WTC11 (cell line): ENCODE measurements at places on chromosomes 3 and 15.

DNA sequence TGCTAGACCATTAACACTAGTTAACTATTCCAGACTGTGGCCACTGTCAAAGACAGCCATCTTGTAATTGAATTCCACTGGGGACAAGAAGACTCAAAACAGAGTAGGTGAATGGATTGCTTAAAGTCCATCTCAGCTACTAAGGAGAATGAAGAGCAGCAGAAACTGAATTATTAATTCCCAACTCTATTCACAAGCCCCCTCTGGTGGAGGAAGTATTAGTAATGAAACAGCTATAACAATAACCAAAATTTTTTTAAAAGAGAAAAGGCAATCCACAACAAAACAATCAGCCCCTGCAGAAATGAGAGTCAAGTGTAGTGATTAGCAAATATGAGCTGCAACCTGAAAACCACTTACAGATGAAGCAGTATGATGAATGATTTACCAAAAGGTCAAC is 302.8 kb downstream of the FHIT start:
- no peak for DNase-seq

DNA sequence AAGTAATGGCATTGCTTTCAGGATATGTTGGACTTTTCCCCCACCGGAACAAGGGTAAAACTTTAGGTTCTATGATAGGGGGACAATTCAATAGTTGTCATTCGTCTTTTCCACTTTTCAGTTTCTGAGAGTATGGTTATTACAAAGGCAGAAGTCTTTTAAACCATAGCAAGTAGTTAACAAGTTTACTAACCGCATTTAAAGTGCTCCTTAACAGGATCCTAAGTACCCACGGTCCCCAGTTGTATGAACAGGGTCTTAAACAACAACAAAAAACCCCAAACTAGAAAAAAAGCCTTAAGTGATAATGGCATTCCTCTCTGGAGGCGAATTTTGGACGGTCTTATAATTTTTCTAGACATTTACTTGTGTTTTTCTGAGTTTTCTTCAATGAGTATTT is 831 bp downstream of the IFT57 start:
- no peak for DNase-seq

- DNase-seq, result peak; percentile 67
Measured at GRCh38 chr15:74365598-74366445, 1.6 kb downstream of the CYP11A1 start.

DNA sequence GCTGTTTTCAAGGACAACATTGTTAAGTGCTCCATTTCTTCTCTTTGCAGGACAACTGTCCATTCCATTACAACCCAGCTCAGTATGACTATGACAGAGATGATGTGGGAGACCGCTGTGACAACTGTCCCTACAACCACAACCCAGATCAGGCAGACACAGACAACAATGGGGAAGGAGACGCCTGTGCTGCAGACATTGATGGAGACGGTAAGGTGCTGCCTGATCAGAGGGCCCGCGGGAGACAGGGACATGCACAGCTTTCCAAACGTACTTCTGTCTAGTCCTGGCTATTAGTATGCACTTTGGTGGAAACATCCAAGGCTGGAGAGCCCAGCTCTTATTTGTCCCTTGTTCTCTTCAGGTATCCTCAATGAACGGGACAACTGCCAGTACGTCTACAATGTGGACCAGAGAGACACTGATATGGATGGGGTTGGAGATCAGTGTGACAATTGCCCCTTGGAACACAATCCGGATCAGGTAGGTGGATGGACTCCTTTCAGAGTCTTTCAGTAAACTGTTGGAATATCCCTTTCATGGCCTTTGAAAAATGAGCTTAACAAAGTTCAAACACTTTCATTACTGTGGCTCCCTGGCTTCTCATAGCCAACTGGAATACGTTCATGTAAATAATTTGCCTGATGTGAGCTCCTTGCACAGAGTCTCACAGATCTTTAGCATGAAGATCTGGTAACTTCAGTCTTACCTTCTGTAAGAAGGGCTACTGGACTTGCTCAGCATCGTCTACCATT is 10.4 kb downstream of the THBS1 start:
- DNase-seq, result no peak

DNA sequence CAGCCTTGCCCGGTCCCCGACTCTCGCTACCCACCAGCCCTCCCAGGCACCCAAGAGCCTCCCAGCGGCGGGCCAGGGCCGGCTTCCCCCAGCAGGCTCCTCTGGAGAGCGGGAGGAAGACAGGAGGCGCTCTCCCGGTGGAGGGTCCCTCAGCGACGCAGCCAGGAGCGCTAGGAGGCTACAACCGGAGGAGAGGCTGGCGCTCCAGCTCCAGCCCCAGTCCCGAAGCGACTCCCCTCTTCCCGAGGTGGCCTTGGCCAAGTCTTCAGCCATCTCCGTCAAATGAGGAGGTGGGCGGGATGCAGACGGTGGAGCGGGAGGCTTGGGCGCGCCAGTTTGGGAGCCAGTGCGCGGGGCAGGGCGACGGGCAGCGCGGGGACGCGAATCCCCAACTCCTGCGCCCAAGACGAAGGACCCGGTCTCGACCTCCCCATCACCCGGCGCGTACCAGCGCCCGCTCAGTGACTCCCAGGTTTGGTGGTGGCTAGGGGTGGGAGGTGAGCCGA is 722 bp downstream of the CHRNA3 start:
- DNase-seq, result peak; percentile 69

GRCh38 chr3:173892547-173892946 is 495.0 kb downstream of the NLGN1 start:
- no peak for DNase-seq

DNA sequence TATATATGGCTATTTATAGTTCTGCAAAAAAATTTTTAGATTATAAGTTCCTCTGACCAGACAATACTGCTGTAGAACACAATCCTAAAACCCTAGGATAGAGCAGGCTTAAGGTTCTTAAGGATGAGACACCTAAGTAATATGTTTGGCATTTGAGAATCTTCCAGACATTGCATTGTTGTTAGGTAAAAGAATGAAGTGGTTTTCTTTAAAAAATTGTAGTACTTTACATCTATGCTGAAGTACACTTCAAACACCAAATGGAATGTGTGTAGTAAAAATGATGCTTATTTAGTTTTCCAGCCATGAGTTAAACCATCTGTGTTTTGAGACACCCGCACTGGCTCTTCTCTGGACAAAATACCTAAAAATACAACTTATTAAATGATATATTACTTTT is 857.7 kb downstream of the OTOL1 start:
- DNase-seq, result no peak

DNA sequence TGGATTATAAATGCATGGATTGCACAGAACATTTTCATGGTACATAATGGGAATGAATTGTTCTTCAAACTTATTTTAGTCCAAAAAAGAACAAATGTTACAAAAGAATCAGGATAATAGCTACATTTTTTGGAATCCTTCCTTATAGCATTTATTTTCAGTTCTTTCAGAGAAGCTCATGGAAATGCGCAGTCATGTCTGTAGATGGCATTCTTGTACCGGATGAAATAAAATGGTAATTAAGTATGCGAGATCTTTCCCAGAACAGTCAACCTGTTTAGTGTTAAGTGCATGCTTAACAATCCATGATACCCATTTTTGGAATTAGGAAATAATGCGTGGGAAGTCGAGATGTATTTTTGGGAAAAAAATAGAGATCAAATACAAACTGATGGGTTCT is 38.2 kb upstream of the GOLGA8B start:
- no peak for DNase-seq

GRCh38 chr3:119018690-119019463 is 15.8 kb downstream of the IGSF11 start:
- no peak for DNase-seq

- no peak for DNase-seq
Measured at GRCh38 chr15:31480356-31481025, 153.9 kb downstream of the KLF13 start.

GRCh38 chr3:184354121-184354728 is 7.2 kb downstream of the CLCN2 start:
- peak; percentile 74 for DNase-seq

DNA sequence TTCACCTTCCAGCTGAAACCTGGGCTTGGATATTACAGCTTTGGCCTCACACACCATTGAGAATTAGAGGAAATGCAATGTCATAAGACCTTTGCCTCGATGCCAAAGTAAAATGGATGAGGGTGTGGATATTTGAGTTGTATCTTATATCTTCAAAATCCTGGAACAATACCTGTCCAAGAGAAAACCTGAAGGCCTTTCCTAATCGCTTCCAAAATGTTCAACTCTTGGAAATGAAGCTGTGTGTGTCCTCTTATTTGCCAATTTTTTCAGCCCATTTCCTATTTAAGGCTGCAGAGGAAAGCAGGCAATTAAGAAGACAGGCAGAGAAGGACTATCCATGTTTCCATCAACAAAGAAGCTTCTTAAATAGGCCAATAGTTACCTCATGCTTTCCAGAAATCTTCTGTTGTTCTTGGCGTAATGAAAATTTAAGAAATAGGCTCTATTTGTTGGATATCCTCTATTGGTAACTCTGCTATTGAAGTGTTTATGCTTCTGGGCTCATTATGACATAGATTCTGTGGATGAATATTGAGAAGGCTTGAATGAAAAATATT is 99.5 kb upstream of the ZBTB20 start:
- DNase-seq, result no peak

- no peak for DNase-seq
Measured at GRCh38 chr3:64717872-64718613, 30.2 kb upstream of the ADAMTS9 start.

DNA sequence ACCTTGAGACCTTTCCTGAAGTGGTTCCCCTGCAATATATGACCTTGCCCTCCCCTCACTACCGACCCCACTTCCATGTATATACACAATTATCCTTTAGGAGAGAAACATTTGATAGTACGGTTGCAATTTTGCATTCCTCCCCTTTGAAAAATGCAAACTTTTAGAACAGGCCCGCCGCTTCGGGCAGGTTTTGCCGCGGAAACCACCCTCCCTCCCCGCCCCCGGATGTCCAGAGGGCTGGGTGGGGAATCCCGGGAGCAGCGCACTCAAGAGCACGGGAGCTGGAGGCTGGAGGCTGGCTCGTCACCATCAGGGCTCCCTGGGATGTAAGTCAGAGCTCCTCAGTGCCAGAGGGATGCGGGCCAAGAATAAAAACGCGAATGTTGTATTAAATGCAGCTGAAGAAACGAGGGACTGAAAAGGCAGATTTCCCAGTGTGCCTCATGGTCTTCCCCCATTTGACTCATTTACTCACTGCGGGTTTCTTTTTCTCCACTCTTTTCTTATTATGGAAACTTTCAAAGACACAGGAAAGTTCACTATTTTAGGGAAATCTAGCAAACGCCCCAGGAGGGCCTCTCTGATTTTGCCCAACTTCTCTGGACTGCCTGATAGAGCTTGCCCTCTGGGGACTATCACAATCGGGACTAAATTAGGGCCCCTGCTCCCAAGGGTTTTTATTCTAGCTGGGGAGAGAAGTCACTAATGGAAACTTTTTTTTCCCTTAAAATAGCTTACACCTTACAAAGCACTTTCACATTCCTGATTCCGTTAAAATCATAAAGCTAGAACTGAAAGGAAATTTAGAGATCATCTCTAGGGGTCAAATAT is 2.9 kb upstream of the USP3 start:
- DNase-seq, result peak; percentile 36

GRCh38 chr3:30319713-30320112 is 286.7 kb upstream of the TGFBR2 start:
- DNase-seq, result peak; percentile 25

DNA sequence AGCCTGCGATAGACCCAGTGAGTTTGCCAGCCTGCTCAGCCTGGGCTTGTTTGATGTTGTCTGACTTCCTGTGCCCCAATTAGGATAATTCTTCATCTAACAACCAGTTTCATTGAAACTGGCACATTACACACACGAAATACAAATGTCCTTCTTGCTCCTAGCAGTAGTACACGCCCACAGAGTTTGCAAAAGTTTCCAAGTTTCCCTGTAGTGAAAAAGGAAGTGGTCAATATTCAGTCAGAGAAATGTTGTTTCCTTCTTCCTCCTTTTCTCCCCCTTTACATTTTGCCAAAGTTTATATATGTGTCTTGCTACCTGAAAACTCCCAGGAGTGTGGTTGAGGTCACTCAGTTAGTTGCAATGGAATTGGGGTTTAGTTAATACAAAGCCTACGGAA is 58.4 kb upstream of the LRTM1 start:
- DNase-seq, result no peak

- DNase-seq, result no peak
Measured at GRCh38 chr3:111068574-111068973, 3.0 kb upstream of the NECTIN3 start.

- DNase-seq, result no peak
Measured at GRCh38 chr3:105865867-105866350, 2.9 kb downstream of the CBLB start.

DNA sequence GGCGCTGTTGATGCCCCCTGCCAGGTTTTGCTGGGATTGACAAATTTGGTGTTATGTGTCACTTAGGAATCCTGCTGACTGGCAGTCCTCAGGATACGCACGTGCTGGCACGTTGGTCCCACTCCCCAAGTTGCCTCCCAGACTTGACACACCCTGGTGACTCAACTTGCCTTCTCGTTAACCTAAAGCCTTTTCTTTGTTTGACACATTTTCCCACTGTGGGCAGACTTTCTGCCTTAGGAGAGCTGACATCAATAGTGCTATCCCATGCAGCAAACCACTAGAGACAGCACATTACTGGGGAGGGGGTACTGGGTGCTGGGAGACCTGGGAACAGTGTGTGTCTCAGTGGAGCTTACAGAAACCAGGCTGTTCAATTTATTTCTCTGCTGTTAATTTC is 104.3 kb downstream of the OXNAD1 start:
- DNase-seq, result no peak

DNA sequence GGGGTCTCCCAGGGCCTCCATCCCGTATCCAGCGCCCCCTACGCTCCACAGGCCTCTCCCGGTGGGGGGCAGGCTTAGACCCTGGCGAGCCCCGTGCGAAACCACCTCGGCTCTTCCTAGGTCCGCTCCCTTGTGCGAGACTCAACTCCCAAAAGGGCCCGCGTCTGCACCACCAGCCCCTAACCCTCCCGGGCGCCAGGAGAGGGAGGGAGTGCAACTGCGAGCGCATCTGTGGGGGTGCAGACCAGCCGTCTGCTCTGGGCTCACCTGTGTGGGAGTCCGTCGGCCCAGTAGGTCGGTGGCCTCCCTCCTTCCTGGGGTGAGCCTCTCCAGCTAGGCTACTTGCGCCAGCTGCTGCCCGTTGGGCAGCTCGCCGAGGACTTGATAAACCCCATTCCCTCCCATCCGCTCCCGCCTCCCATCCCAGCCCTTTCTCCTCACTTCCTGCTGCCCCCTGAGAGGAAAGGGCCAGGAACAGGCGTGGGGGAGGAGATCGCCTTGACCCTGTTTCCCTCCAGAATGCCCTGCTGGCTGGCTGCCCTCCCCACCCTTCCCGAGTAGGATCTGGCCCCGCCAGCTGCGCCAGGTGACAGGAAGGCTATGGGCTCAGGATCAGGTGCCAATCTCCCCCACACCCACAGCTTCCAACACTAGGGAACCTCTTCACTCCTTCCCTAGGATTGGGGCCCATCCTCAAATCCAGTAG is at the start of gene HYAL2:
HYAL2 (minus strand) TSS at position 360 of the 706 bp plus-strand sequence. CDS start 2,256 bp downstream, outside the sequence.
- DNase-seq, result peak; percentile 65

GRCh38 chr15:71449956-71450355 is 334.7 kb downstream of the THSD4 start:
- no peak for DNase-seq

DNA sequence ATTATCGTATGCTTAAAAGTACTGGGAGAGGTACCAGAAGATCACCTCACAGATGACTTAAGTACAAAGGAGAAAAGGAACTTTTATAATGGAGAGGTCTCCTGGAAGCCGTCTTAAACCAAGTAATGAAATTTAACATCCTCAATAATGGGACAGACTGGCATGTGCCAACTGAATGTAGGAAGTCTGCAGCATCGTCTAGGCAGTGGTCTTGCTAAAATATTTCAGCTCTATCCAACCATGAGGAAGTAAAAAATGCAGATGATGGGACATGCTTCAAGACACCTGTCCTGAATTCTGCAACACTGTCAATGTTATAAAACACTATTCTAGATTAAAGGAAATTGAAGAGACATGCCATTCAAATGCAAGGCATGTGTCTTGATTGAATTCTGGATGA is 458.8 kb upstream of the TPRG1 start:
- no peak for DNase-seq
